ENCODE measurements at places on chromosomes 6 and 20.

GRCh38 chr20:25129908-25130307, 48.0 kb upstream of the VSX1 start:
- no peak for DNase-seq

DNA sequence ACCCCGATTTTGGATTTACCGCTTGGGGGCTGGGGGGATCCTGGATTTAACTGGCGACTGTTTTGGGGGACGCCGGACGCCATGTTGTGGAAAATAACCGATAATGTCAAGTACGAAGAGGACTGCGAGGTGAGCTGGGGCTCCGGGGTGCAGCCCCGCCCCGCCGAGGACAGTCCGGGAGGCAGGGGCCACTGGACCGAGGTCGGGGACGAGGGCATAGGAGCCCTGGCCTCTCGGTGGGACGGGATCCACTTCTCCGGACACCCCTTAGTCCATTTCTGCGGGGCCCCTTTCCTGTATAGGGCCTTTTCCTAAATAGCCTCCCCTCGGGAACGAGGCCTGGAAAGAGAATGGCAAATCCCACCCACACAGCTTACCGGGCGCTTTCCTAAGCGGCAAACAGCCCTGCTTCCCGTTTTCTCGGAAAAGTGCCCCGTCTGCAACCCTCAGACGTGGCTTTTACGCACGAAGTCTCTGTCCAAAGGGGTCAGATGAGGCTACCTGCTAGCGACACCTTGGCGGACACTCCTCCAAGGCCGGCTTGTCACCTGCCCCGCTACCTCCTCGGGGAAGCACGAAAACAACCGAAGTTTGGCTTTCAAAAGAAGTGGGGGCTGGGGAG, 469 bp downstream of the TFAP2C start:
- DNase-seq = no peak

- peak; percentile 58 for DNase-seq
These were observed 437.8 kb upstream of the ID4 start for GRCh38 chr6:19399406-19399805.

DNA sequence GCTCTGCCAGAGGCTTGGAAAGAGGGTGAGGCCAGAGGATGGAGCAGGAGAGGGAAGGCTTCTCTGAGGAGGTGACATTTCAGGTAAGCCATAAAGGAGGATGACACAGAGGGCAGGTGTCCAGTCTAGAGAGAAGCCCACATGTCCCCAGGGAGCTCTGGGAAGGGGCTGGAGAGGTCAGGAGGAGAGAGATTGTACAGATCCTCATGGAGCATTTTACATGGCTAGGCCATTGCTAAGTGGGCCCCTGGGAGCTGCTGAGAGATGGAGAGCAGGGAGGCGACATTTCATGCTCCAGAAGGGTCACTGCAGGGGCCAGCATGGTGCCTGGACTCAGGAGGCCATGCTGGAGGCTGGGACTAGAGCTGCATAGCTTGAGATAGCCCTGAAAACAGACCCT, 124.5 kb downstream of the TOX2 start:
- DNase-seq = no peak

GRCh38 chr6:40180271-40180670, 246.0 kb upstream of the MOCS1 start:
- no peak for DNase-seq

DNA sequence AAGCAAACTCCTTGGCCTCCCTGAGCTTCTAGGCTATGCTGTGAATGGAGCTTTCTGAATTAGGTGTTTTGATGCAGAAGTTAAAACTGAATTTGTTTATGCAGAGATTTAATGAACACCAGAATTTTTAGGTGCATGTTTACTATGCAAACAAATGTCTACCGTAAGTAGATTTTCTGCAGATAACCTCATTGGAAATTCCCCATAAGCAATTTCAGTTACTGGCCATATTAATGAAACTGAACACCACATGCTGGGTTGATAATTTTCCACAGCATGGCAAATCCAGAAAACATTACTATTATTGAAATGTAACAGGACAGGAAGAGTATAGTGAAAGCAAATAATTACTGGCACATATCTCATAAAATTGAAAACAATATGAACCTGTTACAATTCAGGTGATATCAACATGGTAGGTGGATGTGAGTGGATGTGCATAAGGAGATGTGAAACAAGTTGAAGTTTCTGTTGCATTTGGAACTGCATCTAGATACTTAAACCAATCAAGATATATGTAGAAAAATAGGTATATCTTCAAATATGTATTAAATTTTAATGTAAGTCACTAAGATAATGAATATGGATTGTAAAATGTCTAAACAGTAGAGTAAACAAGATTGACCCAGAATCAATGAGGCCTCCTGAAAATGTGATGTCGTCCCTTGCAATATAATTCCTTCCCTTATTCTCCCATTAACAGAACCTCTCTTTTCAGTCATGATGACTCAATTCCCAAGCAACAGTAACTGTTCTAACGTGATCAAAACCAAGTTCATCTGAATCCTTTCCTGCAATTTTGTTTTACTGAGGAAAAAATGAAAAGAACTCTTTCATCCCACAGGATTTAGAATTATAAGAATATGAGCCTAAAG, 11.0 kb downstream of the PTCHD4 start:
- no peak for DNase-seq

DNA sequence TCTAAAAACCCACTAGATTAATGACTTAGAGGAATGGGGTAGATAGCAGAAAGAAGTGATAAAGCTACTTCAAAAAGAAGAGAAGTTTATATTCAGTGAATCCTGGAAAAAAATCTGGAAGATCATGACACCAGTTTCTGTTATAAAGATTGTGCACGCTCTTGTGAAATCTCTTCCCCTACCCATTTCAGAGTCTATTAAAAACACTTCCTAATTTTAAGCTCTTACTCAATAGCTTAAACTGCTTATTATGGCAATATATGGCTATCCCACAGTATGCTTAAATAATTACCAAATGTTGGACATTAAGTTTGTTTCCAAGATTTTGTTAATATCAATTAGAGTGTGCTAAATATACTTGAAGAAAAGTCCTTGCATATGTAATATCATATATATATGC, 585.3 kb upstream of the MAN1A1 start:
- no peak for DNase-seq

- DNase-seq = no peak
These were observed 15.9 kb upstream of the SRPK1 start for GRCh38 chr6:35936681-35937359.

GRCh38 chr6:106434530-106434929, 74.0 kb downstream of the CRYBG1 start:
- DNase-seq = no peak

DNA sequence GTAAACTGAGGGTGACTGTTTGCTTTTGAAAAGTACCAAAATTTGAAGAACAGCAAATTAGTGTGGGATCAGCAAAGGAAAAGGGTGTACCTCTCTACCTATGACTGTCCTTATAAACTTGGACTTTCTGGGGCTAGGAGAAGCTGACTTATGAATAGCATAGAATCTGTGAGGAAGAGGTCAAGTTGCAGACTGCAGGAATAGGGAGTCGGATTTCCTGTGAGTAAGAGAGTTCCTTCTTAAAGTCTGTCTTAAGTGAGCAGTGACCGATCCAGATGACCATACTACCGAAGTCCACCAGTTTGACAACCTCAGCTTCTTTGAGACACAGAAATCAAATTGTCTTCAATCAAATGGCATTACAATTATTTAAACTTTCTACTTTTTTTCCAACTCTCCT, 708.7 kb downstream of the UTRN start:
- DNase-seq = peak; percentile 10

- DNase-seq = peak; percentile 43
These were observed 89.7 kb downstream of the LY86 start for GRCh38 chr6:6678185-6678671.

DNA sequence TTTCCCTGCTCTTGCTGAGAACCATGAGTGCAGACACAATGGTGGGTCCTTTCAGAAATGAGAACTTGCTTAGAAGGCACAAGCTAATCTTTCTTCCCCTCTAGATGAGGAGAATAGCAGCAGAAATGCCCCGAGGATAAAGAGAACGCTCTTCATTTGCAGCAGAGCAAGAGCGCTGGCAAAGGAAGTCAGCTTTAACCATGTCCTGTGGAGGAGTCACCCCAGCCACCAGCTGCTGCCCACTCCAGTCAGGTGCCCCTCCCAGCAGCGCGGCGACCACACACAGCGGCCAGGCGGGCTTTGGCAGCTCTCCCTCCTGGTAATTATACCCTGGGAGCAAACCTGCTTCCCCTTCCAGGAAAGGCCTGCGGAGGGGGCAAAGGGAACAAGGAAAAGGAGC, 42.4 kb upstream of the EMILIN3 start:
- no peak for DNase-seq

- no peak for DNase-seq
These were observed 7.1 kb upstream of the NPBWR2 start for GRCh38 chr20:64114356-64114971.

- DNase-seq = no peak
These were observed 42.7 kb downstream of the PRL start for GRCh38 chr6:22253955-22254655.

GRCh38 chr6:80930376-80930775, 822.1 kb downstream of the TENT5A start:
- no peak for DNase-seq

- DNase-seq = no peak
These were observed 23.5 kb downstream of the BPIFA2 start for GRCh38 chr20:33191484-33191883.

DNA sequence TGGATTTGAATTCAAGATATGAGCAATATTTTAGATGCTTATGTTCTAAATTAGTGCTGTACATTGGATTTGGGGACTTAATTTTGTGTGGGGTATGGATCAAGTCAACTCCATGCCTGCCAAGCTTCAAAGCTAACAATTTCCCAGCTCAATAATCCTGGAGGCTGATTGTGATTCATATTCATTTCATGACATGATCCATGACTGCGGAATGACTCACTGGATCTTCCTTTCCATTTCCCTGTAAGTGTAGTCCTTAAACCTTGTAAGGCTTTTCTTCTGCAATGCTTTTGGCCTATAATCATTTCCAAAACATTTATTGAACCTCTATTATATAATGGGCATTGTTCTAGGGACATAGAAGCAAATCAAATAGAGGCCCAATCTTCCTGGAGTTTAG, 44.7 kb upstream of the CCN2 start:
- peak; percentile 92 for DNase-seq

DNA sequence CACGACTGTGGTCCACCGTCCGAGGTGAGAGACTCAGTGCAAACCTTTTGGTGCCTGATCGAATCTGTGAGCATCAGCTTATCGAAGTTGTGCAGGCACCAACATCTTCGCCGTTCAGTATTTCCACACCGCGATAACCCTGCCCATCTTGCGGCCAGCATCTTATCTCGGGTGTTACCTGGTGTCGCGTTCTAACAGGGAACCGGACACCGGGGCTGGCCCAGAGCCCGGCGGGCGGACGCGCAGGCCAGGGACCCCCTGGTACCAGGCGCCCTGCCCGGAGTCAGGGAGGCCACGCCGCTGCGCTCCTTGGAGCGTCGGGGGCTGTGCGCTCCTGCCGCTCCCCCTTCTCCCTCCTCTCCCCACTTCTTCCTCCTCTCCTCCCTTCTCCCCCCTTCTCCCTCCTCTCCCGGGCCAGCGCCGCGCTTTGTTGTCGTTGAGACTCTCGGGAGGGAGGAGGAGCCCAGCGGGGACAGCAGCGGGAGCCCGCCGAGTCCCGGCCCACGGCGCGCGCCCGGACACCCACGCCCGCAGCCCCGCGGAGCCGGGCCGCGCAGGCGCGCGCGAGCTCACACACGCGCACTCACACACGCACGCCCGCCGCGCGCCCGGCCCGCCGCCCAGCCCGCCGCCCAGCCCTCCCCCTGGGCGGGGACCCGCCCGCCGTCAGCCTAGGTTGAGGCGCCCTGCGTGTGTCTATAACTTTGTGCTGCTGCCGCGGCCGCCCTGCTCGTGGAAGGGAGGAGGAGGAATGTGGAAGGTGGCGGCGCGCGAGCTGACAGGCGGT, 1.4 kb upstream of the FOXO3 start:
- DNase-seq = peak; percentile 87

DNA sequence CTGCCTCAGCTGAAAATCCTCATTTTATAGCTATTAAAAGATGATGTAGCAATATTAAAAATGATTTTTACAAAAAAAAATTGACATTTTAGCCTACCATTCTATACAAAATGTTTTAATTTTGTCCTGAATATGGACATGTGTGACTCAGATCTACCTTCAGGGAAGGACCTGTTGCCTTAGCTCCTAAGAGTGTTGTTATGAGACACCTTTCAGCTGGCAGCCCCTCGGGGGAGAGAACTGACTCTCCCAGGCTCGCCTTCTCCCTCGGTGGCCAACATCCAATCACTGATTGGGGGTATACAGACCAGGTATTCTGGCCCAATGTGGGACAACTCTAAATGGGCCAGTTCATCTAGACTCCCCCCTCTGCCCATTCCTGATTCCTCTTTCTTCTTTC, 32.5 kb upstream of the MRAP2 start:
- DNase-seq = no peak
